Tongue (tissue), 3 donors: ENCODE measurements at places on chromosomes 11 and 22. TPM values are rescaled to one million over a fixed set of nuclear protein-coding genes. Genes with fewer than 3 reads are reported as not detected.

Gene PGA5
- total RNA-seq = not detected

Gene PRAME
- not detected for total RNA-seq

Gene ANKRD42
- total RNA-seq = 5.8 TPM

Gene ACCS
- 17.6 TPM for total RNA-seq

Gene CLCF1
- 5.3 TPM for total RNA-seq

DNA sequence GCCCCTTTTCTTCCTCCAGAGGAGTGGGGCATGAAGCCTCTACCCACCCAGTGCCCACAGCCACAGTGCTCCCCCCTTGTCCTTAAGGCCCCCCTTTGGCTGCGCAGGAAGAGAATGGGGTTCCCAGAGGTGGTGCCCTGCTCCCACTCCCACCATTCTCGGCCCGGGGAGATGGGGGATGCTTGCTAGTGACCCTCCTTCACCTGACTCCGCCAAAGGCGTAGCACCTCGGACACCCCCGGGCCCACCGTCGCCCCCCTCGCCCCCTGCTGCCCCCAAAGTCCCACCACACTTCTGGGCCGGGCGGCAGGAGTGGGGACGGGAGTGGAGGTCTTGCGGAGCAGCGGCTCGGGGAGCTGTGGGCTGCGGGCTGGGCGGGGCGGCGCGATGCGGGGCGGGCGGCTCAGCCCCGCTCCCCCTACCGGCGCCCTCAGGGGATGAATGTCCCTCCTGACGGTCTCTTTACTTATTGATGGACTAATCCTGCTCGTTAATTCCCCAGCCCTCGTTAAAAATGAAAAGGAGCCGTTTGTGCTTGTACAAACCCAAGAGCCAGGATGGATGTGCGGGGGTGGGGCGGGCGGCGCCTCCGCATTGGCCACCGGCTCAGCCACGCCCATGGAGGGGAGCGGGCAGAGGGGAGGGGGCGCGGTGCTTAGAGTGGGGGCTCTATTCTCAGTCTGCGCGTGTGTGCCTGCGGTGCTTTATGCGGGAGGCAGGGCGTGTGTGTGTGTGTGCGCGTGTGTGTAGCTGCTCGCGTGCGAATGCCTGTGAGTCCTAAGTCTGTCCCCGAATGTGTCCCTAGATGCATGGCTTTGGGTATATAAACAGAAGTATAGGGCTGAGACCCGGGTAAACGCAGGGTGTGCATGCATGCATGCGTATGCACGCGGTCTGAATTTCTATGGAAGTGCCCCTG is 25.6 kb downstream of the SYT7 start:
- DNase-seq = peak; percentile 41

DNA sequence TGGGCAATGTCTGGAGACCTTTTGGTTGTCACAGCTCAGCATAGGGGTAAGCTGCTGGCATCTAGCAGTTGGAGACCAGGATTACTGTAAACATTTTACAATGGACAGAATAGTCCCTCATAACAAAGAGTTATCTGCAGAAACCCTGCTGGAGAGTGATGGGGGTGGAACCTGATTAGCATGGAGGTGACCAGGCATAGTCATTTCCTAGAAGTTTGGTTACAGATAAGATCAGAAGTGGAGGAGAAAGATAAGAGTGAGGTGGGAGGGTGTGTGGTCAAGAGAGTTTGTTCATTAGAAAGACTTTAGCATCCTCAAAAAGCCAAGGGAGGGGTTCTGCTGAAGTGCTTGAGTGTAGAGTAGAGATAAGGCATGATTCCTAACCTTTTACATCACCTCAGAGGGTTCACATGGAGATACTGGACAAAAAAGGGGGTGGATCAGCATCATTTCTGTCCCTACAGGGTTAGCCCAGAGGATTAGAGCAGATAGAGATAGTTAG is 38.8 kb downstream of the PRDM11 start:
- DNase-seq = no peak

GRCh38 chr22:35426801-35427140 is 26.8 kb downstream of the MCM5 start:
- no peak for DNase-seq

DNA sequence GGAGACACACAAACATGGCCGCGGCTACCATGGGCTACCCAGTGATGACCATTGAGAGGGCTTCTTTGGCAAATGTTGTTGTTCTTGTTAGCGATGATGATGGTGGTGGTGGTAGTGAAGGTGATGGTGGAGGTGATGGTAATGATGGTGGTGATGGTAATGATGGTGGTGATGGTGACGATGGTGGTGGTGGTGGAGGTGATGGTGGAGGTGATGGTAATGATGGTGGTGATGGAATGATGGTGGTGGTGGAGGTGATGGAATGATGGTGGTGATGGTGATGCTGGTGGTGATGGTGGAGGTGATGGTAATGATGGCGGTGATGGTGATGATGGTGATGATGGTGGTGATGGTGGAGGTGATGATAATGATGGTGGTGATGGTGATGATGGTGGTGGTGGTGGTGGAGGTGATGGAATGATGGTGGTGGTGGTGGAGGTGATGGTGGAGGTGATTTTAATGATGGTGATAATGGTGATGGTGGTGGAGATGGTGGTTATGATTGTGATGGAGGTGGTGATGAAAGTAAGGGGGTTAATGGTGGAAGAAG is 16.3 kb upstream of the WNT7B start:
- DNase-seq = no peak

GRCh38 chr22:30250661-30251267 is 4.2 kb upstream of the LIF start:
- DNase-seq = no peak

- DNase-seq = no peak
These were observed 899.3 kb upstream of the RAG2 start for GRCh38 chr11:37497326-37497725.

DNA sequence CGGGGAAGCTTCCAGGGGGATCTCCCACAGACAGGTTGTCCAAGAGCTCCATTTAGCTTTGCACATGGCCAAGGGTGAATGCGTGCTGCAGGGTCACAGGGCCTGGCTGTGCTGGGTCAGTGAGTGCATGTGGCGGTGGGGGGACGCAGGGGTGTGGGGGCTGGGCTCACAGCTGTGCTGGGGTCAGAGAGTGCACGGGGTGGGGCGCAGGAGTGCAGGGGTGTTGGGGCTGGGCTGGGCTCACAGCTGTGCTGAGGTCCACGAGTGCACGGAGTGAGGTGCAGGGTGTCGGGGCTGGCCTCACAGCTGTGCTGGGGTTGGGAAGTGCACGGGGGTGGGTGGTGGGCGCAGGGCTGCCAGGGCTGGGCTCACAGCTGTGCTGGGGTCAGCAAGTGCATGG is 557.7 kb downstream of the BRD1 start:
- DNase-seq = no peak

DNA sequence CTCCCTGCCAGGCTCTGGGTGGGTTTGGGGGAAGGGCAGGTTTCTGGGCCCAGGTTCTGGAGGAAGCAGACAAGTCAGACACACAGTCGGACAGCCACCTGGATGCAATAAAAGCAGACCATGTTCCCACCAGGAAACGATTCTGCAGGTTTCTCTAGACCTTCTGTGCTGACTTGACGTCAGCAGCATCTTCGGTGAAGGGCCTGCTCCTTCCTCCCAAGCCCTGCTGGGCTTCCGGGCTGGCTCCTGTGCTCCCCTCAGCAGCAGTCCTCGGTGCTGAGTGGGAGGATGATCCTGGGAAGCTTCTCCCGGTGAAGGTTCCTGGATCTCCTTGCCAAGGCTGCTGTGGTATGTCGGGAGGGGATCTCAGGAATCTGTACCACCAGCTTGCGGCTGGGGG is 240.0 kb downstream of the GRIK4 start:
- DNase-seq = peak; percentile 26

GRCh38 chr11:10770626-10771254 is 19.7 kb downstream of the CTR9 start:
- peak; percentile 72 for DNase-seq

DNA sequence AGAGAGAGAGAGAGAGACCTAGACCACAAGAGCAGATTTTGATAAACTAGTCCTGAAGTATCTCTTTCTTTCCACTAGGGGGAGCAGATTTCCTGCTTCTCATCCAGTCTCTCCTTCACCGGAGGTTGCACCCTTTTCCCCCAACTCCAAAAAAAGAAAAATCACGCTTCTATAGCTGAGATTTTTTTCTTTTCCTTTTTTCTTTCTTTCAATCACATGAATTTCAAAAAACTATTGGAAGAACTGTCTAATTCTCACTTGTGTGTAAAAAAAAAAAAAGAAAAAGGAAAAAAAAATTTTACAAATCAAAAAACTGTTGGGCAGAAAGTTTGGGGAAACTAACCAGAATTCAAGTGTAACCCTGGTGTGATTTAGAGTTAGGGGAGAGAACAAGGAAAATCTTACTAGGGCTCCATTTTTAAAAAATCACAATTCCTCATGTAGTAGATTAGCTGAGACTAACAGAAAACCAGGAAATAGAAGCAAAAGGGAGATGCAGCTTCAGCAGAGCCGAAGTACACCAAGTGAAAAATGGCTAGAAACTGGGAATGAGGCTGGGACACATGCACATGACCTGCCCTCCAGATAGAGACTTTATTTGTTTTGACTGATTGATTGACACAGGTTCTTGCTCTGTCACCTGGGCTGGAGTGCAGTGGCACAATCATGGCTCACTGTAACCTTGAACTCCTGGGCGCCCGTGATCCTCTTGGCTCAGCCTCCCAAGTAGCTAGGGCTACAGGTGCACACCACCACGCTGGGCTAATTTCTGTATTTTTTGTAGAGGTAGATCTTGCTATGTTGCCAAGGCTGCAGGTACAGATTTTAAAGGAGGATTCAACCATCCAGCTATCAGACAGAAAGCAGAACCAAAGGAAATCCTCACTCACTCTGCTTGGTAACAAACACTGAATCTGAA is 27.1 kb downstream of the SDHD start:
- DNase-seq = peak; percentile 68

DNA sequence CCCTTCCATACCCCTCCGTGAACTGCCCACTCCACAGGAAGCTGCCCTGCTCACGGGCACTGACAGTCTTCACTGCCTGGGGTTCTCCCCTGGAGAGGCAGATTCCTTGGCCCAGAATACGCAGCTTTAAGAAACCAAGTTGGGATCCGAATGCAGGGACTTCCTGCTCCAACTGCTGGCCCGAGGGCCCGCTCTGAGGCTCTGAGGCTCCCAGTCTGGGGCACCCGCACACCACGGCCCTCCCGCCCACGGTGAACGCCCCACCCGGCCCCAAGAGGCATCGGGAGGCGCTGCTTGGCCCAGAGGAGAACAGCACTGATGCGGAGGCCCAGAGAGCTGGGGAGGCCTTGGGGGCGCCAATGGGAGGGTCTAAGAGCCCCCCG is 42.3 kb downstream of the IGF2 start:
- no peak for DNase-seq

GRCh38 chr11:8787372-8787771 is 104.8 kb downstream of the RPL27A start:
- DNase-seq = no peak
